ENCODE measurements at places on chromosomes 1 and 21.

GRCh38 chr21:26473471-26473870 is 99.6 kb downstream of the CYYR1 start:
- DNase-seq, result no peak

- DNase-seq, result peak; percentile 11
These were observed 733 bp downstream of the KDM5B start for GRCh38 chr1:202807451-202807925.

DNA sequence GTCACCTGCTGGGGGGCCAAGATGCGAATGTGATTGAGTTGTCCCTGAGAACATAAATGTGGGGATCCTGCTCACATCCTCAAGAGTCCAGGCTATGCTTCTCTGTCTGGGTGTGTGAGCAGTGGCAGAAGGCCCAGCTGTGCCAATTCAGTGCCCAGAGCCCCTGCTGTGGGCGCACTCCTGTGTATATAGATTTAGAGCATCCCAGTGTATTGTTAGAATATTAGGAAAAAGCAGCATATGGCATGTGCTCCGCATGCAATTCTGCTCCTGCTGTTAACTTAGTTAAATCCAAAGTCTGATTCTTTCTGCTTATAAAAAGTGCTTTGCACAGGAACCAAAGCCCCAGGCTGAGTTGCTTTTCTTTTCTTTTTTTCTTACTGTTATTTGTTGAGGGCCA is 37.8 kb downstream of the FAM78B start:
- no peak for DNase-seq

DNA sequence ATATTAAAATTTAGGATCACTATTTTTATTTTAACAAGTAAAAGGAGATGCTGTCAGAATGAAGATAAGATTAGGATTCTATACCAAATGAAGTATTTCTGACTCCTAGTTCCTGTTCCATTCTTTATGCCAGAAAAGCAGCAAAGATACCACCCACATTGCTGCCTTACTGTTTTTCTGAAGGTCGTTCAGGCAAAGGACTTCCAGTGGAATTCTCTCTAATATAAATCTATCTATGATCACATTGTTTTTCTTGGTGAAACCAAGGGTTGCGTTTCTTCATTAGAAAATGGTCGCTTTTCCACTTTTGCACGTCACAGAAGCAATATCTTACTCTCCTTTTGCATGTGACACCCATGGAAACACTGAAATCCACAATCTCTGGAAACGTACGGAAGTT is 594.8 kb upstream of the ADGRL2 start:
- DNase-seq, result no peak

DNA sequence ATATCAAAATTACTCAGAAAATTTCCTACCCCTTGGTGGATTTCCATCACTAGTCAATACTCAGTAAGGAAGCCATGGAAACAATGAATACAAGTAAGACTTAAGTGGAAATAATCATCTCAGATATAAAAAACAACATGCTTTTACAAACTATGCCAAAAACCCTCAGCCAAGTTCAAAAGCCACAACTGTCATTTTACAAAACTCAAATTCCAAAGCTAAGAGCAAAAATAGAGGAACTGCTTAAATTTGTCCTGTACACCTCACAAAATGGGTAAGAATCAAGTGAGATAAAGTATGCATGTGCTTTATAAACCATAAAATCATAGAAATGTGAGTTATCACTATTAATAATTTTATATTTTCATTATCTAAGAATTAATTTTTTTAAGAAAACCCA is 9.6 kb downstream of the TMCO1 start:
- no peak for DNase-seq

DNA sequence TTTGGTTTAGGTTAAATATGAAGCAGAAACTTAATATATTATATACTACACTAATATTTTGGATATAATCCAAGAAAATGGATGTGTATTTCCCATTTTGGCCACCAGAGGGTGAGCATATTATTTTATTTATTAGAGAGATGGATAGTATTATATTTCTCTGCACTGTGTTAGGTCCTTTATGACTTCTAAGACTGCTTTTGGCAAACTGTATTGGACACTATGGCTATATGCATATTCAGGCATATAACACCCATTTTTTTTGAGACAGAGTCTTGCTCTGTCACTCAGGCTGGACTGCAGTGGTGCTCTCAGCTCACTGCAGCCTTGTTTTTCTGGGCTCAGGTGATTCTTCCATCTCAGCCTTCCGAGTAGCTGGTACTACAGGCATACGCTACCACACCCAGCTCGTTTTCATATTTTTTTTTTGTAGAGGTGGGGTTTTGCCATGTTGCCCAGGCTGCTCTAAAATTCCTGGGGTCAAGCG is 17.8 kb upstream of the PGM1 start:
- peak; percentile 61 for DNase-seq

- DNase-seq, result no peak
These were observed 4.4 kb upstream of the OSBPL9 start for GRCh38 chr1:51612447-51612961.

GRCh38 chr1:223189903-223190724 is 47.1 kb upstream of the TLR5 start:
- peak; percentile 71 for DNase-seq

GRCh38 chr1:208536212-208536611 is 292.0 kb upstream of the PLXNA2 start:
- DNase-seq, result no peak

GRCh38 chr21:41567901-41568510 is 60.0 kb upstream of the TMPRSS2 start:
- no peak for DNase-seq

GRCh38 chr21:26920055-26920454 is 46.8 kb downstream of the ADAMTS5 start:
- no peak for DNase-seq

GRCh38 chr21:38567335-38567969 is 69.2 kb upstream of the ERG start:
- no peak for DNase-seq

GRCh38 chr1:48236716-48237470 is 14.4 kb downstream of the SLC5A9 start:
- peak; percentile 38 for DNase-seq
